ENCODE measurements at places on chromosomes 5 and 9.

- peak; percentile 35 for DNase-seq
Observed at GRCh38 chr9:34403554-34404380, 27.1 kb upstream of the MYORG start.

GRCh38 chr9:88750832-88751360 lies 215.9 kb downstream of the NXNL2 start:
- no peak for DNase-seq

DNA sequence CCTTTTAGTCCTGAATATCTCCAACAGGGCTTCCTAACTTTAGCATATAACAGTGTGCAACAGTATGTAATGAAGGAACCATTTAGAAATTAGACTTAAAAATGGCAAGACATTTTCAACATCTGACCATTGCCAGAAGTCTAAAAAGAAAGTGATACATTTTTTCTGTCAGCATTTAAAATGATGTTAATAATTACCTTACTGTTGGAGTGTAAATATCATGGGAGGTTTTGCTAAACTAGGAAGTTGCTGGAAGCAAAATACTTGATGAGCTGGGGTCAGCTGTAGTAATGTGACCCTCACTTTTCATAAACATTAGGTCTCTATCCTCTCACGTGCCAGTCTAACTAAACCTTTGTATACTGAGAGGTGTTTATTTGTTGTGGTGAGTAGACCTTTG lies 68.8 kb downstream of the NTRK2 start:
- DNase-seq: no peak

DNA sequence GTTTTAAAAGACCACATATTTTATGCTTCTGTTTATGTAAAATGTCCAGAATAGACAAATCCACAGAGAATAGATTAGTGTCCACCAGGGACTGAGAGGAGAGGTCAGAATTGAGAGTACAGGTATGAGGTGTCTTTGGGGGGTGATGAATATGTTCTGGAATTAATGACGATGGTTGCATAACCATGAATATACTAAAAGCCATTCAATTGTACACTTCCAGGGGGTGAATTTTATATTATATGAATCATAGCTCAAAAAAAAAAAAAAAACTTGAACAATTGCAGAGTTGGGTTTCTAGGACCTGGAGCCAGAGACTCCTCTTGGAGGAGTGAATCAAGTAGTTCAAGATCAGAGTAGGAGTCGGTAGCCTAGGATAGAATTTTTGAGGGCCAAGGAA lies 57.8 kb upstream of the RUSC2 start:
- no peak for DNase-seq

GRCh38 chr5:178869577-178869976 lies 9.8 kb downstream of the ZNF354B start:
- DNase-seq: no peak

- no peak for DNase-seq
Observed at GRCh38 chr9:136521537-136521936, 24.3 kb downstream of the NOTCH1 start.

DNA sequence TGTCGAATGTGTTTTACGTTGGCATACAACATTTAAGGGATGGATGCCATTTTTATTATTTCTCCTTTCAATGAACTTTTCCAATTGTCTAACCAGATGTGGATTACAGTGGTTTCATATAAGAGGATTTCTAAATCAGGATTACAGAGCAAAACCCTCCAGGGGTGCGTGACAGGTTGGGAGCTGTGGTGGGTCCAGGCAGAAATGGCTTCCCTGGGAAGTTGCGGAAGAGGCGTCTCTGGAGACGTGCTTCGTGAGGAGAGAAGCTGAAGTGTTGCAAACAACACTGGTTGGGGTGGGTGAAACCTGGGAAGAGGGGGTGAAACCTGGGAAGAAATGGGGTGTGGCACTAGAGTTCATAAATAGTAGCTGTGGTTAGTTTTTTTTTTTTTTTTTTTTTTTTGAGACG lies 4.5 kb upstream of the RPL26L1 start:
- DNase-seq: no peak

GRCh38 chr5:110021251-110021650 lies 331.5 kb downstream of the MAN2A1 start:
- DNase-seq: no peak

GRCh38 chr5:92635001-92635461 lies 946.0 kb downstream of the NR2F1-AS1 start:
- no peak for DNase-seq

GRCh38 chr9:101527066-101527465 lies 6.6 kb upstream of the RNF20 start:
- DNase-seq: no peak

GRCh38 chr5:158565017-158565789 lies 534.5 kb downstream of the EBF1 start:
- no peak for DNase-seq

DNA sequence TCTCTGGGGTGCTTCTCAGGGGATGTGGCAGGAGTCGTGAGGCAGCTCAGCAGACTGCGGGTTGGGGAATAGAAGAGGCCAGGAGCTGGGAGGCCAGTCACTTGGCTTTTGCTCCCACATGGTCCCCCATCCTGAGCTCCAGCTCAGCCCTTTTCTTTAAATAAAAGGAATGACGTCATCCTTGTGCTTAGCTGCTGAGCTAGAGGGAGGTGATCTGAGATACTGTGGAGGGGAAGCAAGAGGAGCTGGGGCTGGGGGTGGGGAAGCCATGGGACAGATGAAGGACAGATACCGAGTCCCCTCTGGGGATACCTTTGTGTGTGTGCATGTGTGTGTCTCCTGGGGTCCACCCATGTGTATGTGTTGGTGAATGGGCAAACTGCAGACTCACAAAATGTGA lies 89.0 kb upstream of the ARAP3 start:
- no peak for DNase-seq

- no peak for DNase-seq
Observed at GRCh38 chr9:95107001-95107749, 210.3 kb downstream of the FANCC start.

- DNase-seq: no peak
Observed at GRCh38 chr5:122501089-122501435, 189.0 kb downstream of the SNCAIP start.

DNA sequence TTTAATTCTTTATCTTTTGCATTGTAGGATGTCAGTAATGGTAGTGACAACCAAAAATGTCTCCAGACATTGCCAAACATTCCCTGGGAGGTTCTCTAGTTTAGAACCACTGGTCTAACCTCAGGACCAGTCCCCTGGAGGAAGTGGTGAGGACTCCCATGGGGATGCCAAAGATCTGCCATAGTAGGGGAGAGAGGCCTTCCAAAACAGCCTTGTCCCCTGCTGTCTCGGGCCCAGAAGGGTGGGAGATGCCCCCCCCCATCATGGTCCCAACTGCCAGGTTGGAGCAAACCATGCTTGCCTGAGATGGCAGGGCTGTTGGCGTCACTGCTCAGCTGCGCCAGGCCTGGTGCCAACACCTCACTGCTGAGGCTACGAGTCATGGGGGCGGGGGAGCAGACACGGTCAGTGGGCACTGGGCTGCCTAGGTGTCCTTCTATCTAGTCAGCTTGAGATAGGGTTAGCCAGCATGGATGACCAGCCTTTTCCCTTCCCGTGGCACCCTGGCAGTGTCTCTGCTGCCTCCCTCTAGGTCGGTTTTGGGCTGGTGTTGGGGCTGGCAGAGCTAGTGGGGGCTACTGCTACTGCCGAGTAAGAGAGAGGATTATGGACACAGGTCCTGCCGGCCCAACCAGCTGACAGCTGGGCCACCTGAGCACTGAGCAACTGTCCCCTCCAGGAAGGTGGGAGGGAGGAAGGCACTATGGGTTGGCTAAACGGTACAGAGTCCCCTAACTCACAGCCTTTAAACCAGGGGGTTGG lies 8.3 kb upstream of the CXXC5 start:
- DNase-seq: peak; percentile 45

- no peak for DNase-seq
Observed at GRCh38 chr9:107407675-107408074, 81.9 kb downstream of the KLF4 start.

DNA sequence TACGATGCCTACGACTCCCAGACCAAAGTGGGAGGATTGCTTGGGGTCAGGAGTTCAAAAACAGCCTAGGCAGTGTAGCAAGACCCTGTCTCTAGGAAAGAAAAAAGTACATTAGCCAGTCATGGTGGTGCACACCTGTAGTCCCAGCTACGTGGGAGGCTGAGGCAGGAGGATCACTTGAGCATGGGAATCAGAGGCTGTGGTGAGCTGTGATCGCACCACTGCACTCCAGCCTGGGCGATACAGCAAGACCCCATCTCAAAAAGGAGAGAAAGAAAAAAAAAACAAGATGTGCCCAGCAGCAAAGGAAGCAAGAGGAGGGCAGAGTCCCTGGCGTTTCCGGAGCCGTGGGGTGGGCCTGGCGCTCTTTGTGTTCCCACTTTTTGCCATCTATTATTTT lies 79.4 kb upstream of the CACNA1B start:
- DNase-seq: no peak

DNA sequence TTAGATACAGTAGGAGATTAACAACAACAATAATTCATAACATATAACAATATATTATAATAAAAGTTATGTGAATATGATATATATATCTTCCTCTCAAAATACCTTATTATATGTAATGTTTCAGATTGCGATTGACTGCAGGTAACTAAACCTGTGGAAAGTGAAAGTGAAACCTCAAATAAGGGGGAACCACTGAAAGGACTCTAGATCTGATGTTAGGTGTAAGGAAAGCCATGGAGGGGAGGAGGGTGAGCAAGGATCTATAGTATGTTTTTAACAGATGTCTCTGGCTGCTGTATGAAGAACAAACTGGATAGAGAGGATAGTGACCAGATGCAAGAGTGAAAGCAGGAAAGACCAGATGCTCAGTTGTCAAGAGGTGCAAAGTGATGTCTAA lies 5.8 kb upstream of the FSTL4 start:
- no peak for DNase-seq

GRCh38 chr9:79598562-79599345 lies 27.0 kb downstream of the TLE4 start:
- DNase-seq: no peak

GRCh38 chr9:18393340-18394130 lies 80.4 kb upstream of the ADAMTSL1 start:
- peak; percentile 61 for DNase-seq

- DNase-seq: no peak
Observed at GRCh38 chr9:96611302-96611701, 8.3 kb downstream of the CDC14B start.

GRCh38 chr9:2874001-2874750 lies 30.3 kb upstream of the PUM3 start:
- DNase-seq: no peak

DNA sequence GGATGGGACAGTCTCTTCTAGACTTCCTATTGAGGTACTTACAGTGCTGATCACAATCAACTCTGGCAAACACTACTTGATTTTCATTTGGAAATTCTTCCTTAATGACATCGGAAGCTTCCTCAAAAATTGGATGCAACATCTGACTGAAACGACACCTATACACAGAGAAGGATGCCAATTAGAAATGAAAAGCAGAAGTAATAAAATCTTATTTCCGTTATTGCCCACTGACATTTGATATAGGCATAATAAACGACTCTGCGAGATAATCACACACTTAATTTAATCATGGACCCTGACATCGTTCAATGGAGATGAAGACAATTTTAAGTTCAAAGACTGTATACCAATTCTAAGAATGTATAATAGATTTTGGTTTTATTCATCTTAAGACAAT lies 46.4 kb downstream of the ERP44 start:
- no peak for DNase-seq

DNA sequence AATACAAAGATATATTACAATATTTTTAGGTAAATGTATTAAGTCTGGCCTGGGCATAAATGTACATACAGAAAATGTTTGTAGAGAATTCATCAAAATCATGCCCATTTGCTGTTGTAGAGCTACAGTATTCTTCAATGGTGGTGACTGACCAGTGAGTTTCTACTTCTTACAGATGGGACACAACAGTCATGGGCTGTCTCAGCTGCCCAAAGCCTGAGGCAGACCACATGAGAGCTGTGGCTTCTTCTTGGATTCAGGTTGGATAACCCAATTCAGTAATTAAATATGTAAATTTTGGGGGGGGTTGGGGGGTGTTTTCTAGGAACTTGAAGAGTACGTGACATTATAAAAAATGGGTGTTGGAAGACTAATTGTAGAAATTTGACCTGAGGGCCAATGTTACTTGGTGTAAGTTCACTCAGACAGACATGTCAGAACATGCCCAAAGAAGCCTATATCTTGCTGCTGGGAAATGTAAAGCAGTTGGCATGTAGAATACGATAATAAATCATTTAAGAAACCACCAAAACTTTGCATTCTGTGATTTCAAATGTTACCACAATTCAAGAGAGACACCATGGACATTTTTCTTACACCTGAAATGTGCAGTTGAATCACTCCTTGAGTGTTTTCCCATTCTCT lies 17.9 kb downstream of the STARD4 start:
- DNase-seq: no peak

DNA sequence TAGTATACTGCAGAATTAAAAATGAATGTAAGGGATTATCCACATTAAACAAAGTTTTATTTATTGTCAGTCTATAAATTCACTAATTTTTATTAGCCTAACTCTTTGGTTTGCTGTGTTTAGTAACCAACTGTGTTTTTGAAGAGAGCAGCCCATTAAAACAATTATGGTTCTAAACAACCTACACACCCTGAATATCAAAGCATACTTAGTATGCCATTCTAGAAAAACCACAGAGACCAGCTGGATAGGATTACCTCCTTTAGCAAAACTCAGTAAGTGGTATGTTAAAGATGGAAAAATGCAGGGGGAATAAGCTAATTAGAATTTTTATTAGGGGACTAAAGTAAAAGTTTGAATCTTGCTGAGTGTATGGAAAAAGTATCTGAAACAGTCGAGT lies 1981.7 kb upstream of the NUDT12 start:
- no peak for DNase-seq

GRCh38 chr5:67164856-67165525 lies 31.6 kb downstream of the CD180 start:
- no peak for DNase-seq

DNA sequence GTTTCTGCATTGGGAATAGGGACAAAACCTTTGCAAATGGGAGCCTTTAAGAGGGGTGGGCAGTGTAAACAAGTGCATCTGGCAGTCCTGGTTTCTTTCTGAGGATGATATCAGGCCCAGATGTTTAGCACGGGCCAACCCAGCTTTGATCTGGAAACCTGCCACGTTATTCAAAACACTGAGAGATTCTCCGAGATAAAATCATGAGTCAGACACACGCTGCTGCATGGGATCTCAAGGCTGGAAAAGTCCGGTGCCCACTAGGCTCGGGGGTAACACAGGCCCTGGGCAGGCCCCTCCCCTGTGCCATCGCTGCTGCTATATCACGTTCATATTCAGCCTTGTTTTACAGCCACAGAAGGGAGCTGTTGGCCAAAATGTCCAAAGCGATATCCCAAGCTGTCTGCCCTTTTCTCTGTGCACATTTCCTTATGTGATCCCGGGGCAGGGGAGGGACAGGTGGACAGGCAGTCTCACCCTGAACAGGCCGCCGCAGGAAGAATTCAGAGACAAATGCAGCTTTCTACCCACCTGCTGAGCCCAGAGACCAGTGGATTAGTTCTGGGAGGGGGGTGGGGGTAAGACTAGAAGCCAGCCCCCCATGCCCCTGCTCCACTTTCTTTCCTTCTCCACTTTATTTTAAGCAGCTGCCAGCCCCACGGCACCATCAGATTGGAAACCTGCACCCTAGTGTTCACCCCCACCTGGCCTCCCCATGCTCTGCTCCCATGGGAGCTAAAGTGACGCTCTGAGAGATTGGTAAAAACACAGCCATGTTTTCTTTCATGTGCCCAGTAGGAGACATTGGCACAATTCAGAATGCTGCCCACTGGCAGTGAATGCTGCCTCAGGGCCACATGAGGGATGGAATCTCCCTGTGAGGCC lies 63.1 kb downstream of the TMOD1 start:
- no peak for DNase-seq

GRCh38 chr9:116945817-116946216 lies 258.7 kb downstream of the TRIM32 start:
- no peak for DNase-seq
